ENCODE measurements at places on chromosomes 2 and 18. TPM values are rescaled to one million over a fixed set of nuclear protein-coding genes. Genes with fewer than 3 reads are reported as not detected.

CNGA3 gene
- total RNA-seq: not detected

TCF23 gene
- total RNA-seq: 0.42 TPM

LBH gene
- 32.3 TPM for total RNA-seq

PLEKHH2 gene
- 9.8 TPM for total RNA-seq

GALNT5 gene
- 0.29 TPM for total RNA-seq

NRP2 gene
- 55.8 TPM for total RNA-seq

GRHL1 gene
- 61.6 TPM for total RNA-seq

RETREG2 gene
- 79.6 TPM for total RNA-seq

GNAL gene
- total RNA-seq: 19.4 TPM

EML6 gene
- total RNA-seq: 5.4 TPM

KCNS3 gene
- 20.3 TPM for total RNA-seq

LOXHD1 gene
- total RNA-seq: 0.29 TPM

KANSL1L gene
- 44.1 TPM for total RNA-seq

GALR1 gene
- not detected for total RNA-seq

CHRNG gene
- total RNA-seq: not detected

MORN2 gene
- total RNA-seq: 17.0 TPM

DOK6 gene
- 4.9 TPM for total RNA-seq

BOLL gene
- not detected for total RNA-seq

GAL3ST2 gene
- 0.47 TPM for total RNA-seq

GLB1L gene
- total RNA-seq: 9.9 TPM

RUFY4 gene
- 5.6 TPM for total RNA-seq

C1QL2 gene
- total RNA-seq: not detected

GNLY gene
- total RNA-seq: 1.9 TPM

PROKR1 gene
- total RNA-seq: not detected

SERPINB11 gene
- not detected for total RNA-seq

MYOM1 gene
- 9.7 TPM for total RNA-seq

SLC5A7 gene
- total RNA-seq: 3.7 TPM

SLC40A1 gene
- 39.9 TPM for total RNA-seq

SERPINB7 gene
- not detected for total RNA-seq
